ENCODE measurements at places on chromosomes 2 and 18. TPM values are rescaled to one million over a fixed set of nuclear protein-coding genes. Genes with fewer than 3 reads are reported as not detected.

The ST3GAL5 gene
- polyA plus RNA-seq = 19.7 TPM

The ANKRD53 gene
- polyA plus RNA-seq = 0.36 TPM

The BOLL gene
- polyA plus RNA-seq = not detected

The CYP27C1 gene
- polyA plus RNA-seq = 0.13 TPM

The MAPK4 gene
- not detected for polyA plus RNA-seq

The PCARE gene
- polyA plus RNA-seq = not detected

The GPBAR1 gene
- polyA plus RNA-seq = not detected

The PSMA8 gene
- not detected for polyA plus RNA-seq

The CFAP221 gene
- 0.12 TPM for polyA plus RNA-seq

The GNAL gene
- 0.43 TPM for polyA plus RNA-seq

The GAL3ST2 gene
- not detected for polyA plus RNA-seq

The ATRAID gene
- 268 TPM for polyA plus RNA-seq

The DCDC2C gene
- polyA plus RNA-seq = not detected

The NEU4 gene
- not detected for polyA plus RNA-seq

The MTX2 gene
- 31.5 TPM for polyA plus RNA-seq

The GPR45 gene
- polyA plus RNA-seq = not detected

The RAPGEF4 gene
- polyA plus RNA-seq = 0.42 TPM

The LAMA3 gene
- 5.6 TPM for polyA plus RNA-seq

The PTPRN gene
- polyA plus RNA-seq = 3.2 TPM

The CPO gene
- not detected for polyA plus RNA-seq

The EVA1A gene
- 30.2 TPM for polyA plus RNA-seq

The TTLL4 gene
- polyA plus RNA-seq = 12.9 TPM

The IL36A gene
- polyA plus RNA-seq = not detected

The PFN4 gene
- 0.65 TPM for polyA plus RNA-seq

The ZNF804A gene
- 0.96 TPM for polyA plus RNA-seq

The GPR55 gene
- not detected for polyA plus RNA-seq

The MC5R gene
- not detected for polyA plus RNA-seq

The PPP4R1 gene
- 135 TPM for polyA plus RNA-seq

The FKBP7 gene
- 32.4 TPM for polyA plus RNA-seq

The FAM161A gene
- 0.33 TPM for polyA plus RNA-seq

The LANCL1 gene
- polyA plus RNA-seq = 76.4 TPM

The GFPT1 gene
- polyA plus RNA-seq = 14.8 TPM

The EFHD1 gene
- 60.0 TPM for polyA plus RNA-seq

The WDR43 gene
- polyA plus RNA-seq = 32.8 TPM

The TNFRSF11A gene
- not detected for polyA plus RNA-seq

The TRIB2 gene
- polyA plus RNA-seq = 11.0 TPM

The EDAR gene
- polyA plus RNA-seq = not detected
